ENCODE measurements at places on chromosomes 6 and 20.

GRCh38 chr6:30876039-30876730, 8.1 kb upstream of the DDR1 start:
- DNase-seq = no peak

DNA sequence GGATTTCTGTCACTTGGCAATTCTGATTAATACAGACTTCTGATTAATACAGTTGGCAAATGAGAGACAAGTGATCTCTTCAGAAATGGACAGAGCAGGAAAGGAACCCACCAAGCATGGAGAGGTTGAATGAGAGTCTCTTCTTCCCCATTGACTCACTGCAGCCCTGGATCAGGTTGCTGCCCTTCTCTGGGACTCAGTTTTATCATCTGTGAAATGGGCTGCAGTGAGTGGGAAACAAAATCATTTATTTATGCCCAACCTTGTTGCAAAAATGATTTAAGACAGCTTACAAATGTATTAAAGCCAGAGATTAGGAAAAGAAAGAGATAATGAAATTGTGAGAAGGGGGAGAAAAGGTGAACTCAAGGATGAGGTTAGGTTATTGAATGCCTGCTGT, 20.8 kb upstream of the RSPO4 start:
- DNase-seq = no peak

DNA sequence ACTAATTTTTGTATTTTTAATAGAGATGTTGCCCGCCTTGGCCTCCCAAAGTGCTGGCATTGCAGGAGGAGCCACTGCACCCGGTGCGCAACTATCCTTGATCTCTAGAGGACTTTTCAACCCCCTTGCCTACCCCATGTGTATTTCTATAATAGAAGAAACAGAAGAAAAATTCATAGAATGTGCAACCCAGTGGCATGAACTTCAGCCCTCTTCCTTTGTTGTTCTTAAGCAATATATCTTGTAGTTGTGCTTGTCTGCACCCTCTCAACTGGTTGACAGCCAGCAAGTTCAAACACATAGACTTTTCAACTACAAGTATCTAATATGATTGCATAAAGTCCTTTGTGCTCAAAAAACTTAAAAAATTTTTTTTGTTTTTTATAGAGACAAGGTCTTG, 72.3 kb upstream of the NCOA3 start:
- no peak for DNase-seq

DNA sequence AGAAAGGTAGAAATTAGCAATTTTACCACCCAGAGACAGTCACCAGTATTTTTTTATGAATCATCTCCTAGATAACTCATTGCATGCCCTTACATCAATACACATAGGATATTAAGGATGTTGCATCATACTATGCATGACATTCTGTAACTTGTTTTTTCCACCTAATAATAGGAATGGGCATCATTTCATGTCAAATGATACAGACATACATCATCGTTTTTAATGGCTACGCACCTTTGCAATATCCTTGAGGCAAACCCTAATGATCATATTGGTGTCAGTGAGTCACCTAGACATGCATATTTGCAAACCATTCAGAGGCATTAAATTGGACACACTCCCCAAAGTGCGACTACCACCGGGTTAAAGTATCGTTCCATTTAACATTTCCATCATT, 309.7 kb upstream of the AGPAT4 start:
- DNase-seq = no peak

DNA sequence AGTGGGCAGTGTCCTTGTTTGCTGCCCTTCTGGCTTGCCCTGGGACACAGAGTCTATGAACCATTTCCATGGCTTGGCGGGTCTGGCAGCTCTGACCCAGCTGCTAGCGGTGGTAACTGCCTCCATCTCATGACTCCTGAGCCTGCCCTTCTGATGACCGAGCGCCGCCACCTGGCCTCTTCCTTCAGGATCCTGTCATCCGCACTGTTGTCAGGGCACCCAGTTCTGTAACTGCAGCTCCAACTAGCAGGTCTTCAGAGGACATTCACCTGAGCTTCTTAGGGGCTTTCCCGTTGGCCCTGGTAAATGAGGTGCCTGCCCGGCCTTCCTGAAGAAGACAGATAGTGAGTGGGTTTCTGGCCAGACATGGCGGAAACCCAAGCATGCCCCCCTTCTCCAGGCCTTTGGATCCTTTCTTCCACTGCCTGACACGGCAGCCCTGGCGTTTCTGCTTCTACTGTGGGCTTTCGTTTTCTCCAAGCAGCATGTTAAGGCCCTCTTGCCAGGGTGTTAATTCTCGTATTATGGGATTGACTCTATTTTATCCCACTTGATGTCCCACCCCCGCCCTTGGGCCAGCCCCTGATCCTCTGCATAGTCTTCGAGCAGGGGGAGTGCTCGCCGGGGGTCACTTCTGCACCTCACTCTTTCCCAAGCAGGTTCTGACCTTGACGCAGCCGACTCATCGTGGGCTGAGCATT, 24.7 kb downstream of the PACSIN1 start:
- no peak for DNase-seq

GRCh38 chr6:155154158-155154830, 109.5 kb upstream of the CLDN20 start:
- DNase-seq = no peak

- DNase-seq = no peak
Observed at GRCh38 chr20:42082611-42083010, 464.4 kb upstream of the CHD6 start.

- no peak for DNase-seq
Observed at GRCh38 chr6:54255886-54256285, 52.4 kb upstream of the TINAG start.

DNA sequence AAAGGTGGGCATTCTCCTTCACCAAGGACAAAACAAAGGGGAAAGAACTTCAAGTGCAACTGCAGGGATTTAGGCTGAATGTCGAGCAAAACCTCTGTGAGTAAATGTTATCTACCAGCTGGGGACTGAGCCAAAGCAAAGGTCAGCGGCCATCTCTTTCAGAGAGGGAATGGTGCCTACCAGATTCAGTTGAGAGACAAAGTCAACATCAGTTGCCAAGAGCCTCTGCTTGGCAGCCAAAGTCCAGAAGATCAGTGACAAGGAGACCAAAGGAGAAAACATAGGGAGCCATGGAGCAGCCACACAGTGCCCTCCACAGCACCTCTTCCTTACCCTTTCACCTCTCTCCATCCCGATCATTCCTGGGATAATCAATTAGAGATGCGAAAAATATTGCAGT, 472.5 kb downstream of the KIF16B start:
- DNase-seq = no peak

- DNase-seq = no peak
Observed at GRCh38 chr20:4280731-4281130, 265.4 kb upstream of the RNF24 start.

All from progenitor cell of endocrine pancreas (in vitro differentiated cells).